ENCODE measurements at places on chromosomes 11 and 22.
A peak's percentile ranks its signal among the peaks of the same experiment; 100 is the strongest.

- DNase-seq: no peak
These were observed 1.4 kb downstream of the FGF4 start for GRCh38 chr11:69773626-69774353.

DNA sequence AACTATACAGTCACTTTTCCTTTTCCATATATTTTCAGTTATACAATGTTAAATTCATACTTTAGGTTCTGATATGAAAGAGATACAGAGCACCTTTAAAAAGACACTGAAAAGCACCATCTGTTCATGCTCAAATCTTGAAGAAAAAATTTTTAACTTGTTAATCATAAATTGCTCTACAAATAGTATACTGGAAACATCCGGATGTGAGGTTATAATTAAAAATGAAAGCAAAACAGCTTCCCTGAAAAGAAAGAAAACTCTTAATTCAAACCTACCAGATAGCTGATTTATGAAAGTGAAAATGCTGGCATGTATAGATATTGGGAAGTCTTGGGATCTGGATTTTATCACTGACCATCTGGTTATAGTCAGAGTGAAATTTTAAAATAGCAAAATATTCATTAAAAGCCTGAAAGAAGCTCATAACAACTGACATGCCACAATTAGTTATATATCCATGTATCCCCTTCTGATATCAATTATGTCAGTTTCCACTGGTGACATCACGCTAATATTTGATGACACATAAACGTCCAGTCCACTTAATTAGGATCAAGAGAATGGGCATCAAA lies 740.0 kb downstream of the DLG2 start:
- no peak for DNase-seq

DNA sequence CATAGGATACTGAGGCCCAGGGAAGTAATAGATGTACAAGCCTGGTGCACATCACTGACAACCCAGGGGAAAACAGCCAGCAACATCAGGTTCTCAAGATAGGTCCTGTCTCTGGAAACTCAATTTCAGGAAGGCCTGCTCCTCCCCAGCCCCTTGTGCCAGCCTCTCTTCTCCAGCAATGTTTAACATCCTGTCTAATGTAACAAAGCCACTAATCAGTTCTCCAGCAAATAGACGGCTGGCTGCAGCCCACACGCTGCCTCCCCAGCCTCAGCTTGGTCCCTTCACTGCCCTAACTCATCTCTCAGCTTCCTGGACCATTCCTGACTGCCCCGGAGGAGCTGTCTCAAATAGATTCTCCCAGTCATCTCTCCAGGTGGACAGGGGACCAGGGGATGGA lies 37.8 kb downstream of the RPL27A start:
- DNase-seq: no peak

- no peak for DNase-seq
These were observed 54.8 kb downstream of the PAK1 start for GRCh38 chr11:77418971-77419597.

GRCh38 chr11:81907996-81908395 lies 825.7 kb downstream of the FAM181B start:
- DNase-seq: no peak

DNA sequence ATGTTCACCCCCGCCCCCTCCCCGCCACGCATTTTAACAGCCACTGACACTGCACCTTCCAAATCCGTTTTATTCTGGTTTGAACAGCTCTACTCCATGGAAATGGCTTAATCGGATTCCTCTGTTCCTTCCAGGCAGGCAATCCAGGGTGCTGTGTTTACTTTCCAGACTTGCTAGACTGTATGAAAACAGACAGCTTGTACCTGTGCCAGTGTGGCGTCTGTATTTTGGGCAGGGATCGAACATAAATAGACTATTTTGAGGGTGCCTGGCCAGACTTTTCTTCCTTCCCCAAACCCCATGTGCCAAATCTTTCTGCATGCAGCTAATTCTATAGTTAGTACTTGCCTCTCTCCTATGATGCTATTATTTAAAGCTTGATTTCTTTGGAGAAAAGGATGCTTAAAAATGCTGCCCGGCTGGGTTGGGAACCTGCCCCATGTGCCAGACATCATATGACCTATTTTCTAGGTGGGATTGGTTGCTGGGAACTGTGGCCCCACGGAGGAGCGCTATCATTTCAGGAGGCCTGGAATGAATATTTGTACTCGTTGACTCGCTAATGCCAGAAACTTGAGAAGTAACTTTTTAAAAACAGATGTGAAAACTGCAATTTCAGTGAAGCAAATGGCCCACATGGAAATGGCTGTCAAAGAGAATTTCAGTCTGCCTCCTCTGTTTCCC lies 814.8 kb downstream of the BRD1 start:
- no peak for DNase-seq

DNA sequence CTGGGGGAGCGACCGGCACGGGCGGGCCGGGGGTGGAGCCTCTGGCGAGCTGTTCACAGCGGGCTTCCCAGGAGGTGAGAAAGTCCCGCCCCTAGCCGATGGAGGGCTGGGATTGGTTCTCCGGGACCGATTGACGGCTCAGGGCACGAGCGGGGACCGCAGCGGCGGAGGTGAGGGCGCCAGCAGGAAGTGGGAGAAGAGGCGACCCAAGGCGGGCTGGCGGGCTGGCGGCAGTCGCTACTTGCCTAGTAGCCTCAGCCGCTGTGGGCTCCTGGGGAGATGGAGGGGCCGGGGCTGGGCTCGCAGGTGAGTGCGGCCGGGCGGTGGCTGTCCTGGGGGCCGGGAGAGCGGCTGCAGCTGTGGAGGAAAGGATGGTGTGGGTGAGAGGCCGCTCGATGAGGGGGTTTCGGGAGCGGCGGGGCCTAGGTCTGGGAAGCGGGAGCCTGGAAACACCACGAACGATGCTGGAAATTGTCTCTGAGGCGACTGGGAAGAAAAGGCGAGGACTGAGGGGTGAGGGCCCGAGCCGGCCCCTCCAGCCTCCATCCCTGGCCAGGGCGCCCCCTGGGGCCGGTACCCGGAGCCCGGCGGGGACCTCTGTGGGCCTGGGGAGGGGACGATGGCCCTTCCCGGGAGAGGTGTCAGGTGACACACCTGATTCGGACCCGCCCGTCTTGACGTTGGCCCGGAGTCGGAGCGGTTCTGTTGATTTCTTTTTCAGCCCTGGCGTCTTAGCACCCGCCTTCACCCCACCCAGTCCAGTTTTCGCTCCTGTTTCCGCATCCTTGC lies at the start of gene ZDHHC13:
Gene ZDHHC13, plus strand, starts transcription at position 198 of the 789 bp plus-strand sequence. Its CDS starts 82 bp downstream, at position 280.
- peak; percentile 95 for DNase-seq

DNA sequence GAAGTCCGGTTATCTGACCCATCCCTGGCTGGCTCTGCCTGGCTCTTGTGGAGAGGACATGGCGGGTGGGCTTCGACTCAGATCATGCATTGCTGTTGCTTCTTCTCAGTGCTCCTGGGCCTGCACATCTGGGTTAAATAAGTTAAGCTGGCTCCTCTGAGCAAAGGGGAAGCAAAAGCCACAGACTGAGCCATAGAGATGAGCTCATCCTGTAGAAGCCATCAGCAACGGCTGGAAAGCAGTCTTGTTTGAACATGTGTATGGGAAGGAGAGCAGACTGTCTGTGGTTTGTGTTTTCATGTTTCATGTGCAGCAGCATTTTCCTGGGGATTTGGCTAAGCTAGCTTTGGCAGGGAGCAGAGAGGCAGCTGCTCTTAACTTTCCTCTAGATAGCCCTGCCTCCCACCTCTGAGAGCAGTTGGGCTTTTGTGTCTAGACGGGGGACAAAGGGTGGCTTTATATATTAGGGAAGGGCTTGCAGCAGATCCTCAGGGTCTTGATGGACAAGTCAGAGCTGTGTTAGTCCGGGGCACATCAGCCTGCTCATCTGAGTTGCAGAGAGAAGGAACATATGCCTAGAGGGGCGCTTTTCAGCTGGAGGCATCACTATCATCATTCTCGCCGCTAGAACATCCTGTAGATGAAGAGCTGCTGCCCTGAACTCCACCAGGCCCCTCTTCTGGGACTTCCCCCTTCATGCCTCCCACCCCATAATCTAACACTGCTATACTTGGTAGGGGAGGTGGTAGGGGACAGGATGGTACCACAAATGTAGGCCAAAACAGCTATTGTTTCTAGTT lies 14.9 kb downstream of the DCPS start:
- no peak for DNase-seq

DNA sequence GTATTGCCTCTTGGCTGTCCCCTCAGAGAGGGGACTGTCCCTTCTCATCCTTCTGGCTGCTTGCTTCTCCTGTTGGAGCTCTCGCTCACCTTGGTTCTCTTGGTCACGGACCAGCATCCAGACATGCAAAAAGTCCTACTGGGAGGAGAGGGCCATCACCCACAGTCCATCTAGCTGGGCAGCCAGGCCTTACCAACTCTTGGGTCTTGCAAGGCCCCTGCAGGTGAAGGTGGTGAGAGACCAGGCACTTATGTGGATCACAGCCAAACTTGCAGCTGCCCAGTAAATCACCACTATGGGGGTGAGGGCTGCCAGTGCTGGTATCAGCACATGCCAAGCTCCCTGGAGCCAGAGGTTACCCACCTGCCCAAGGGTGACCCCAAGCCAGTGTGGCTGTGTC lies 36.3 kb downstream of the KCNQ1OT1 start:
- no peak for DNase-seq

- no peak for DNase-seq
These were observed 129.0 kb downstream of the ETS1 start for GRCh38 chr11:128458321-128458720.

DNA sequence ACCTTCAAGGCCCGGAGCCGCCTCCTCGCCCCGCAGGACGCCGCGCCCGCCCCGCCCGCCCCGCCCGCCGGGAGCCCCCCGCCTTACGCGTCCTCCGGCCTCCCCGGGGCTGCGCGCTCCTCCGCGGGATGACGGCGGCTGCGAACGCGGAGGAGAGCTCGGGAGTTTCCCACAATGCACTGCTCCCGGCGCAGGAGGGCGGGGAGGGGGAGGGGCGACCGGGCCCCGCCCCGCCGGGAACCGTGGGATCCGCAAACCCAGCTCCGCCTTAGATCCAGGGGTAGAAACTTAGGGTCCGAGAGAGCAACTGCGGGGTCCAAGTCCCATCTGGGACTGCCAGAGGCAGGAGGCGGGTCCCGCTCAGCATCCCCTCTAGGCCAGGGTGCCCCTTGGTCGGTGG lies at the start of gene CEND1:
Gene CEND1, minus strand, starts transcription at position 148 of the 400 bp plus-strand sequence. CDS start 1,514 bp downstream, outside the sequence.
- DNase-seq: peak; percentile 26

- DNase-seq: peak; percentile 12
These were observed 668 bp downstream of the MADD start for GRCh38 chr11:47270331-47271271.

- DNase-seq: no peak
These were observed 444.5 kb downstream of the NELL1 start for GRCh38 chr11:21113876-21114275.

DNA sequence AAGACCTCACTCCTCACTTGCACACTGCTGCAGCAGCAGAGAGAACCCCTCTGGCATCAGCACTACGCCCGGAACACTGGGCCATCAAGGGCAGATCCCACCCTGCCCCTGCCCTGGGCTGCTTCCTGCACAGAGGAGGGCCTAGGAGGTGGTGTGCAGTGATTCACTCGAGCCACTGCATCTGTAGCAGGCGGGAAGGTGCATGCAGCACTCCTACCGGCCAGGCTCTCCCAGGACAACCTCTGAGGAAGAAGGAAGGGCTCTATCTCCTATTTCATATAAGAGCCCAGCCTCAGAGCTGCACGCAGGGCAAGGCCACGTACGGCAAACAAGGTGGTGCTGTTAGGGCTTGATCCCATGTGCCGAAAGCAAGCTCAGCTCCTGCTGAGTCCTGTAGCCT lies 14.2 kb downstream of the RANGAP1 start:
- no peak for DNase-seq
